Stimulated activated CD4-positive, alpha-beta T cell treated with anti-CD3 and anti-CD28 coated beads, Interleukin-4, amount 100 ng/mL, for 24 hours (primary cell): ENCODE measurements at places on chromosomes 11 and 22.

DNA sequence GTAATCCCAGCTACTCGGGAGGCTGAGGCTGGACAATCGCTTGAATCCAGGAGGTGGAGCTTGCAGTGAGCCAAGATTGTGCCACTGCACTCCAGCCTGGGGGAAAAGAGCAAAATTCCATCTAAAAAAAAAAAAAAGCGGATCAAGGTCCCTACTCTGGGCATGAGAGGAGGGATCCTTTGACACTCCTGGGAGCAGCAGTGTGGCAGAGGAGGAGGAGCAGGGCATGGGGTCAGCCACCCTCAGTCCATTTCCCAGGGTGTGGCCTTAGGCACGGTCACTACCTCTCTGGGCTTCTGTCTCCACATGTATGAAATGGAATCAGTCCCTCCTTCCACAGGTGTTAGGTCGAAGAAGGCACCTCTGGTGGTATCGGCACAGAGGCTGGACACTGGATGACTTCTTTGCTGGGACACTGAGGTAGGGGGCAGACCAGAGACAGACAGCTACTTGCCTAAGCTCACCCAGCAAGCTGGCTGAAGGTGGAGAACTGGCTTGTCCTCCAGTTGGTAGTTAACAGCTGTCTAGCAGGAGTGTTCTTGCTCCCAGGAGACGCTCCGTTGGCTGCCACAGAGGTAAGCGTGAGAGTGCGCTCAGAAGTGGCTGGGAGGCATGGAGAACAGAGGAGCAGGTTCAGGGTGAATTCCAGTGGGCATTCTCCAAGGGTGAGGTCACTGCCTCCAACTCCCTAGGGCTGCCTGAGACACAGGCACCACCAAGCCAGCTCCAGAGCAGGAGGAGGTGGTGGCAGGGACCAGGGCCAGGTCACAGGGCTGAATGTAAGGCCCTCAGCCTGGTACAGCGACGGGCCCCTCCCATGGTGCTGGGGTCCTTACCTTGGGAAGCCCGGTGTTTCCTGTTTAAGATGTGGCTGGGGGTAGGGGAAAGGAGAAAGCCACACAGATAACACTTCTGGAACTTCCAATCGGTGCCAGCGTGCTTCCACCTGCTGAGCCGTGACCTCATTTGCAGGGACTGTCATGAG lies 19.5 kb downstream of the TXN2 start:
- DNase-seq, result no peak

GRCh38 chr11:109765709-109766311 lies 327.4 kb upstream of the ZC3H12C start:
- no peak for DNase-seq

GRCh38 chr11:86790867-86791849 lies 9.2 kb upstream of the PRSS23 start:
- DNase-seq, result no peak

DNA sequence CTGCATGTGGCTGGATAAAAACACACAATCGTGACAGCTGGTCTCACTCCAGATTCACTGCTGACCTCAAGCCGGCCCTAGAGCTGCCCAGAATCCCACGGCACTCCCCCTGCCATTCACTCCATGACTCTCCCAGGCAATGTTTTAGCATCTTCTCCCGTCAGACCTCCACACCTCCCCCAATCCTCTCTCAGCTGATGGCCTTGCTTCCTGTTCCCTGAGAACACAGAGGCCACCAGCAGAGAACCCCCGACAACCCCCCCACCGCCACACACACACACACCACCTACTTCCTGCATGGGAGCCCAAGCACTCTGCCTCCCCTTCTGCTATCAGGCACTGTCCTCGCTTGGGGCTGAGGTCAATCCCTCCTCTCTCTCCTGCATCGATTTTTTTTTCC lies 9.3 kb downstream of the TNKS1BP1 start:
- DNase-seq, result no peak

- DNase-seq, result peak; percentile 47
Measured at GRCh38 chr22:32985899-32986765, 72.0 kb downstream of the SYN3 start.

- no peak for DNase-seq
Measured at GRCh38 chr11:115939731-115940421, 435.7 kb upstream of the CADM1 start.

DNA sequence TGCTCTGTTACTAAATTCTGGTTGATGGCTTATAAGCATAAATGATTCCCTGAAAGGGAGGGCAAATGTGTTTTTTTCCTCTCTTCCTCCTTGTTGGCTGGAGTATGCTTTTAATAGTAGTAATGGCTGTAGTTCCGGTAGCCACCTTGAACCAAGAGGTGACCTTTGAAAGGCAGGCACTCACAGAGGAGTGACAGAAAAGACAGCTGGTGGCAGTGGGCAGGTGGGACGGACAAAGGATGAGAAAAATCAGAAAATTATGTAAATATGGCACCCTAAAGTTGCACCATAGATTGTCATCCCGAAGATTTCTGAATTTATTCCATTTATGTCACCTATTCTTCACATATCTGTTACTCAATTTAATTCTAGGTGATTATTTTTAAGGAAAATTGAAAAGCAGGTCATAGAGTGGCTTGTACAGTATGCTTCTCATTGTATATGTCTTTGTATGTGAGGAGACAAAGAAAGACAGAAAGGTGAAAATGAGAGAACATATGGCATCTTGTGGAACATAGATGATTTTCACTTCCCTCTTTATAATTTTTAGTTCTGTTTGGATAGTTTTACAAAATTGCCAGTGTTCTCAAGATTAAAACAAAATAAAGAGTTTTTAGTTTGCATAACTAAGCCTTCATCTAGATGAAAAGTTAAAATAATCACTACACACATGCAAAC lies 17.0 kb downstream of the CASP12 start:
- no peak for DNase-seq

- no peak for DNase-seq
Measured at GRCh38 chr11:45143494-45143893, 2.9 kb upstream of the PRDM11 start.

- peak; percentile 1 for DNase-seq
Measured at GRCh38 chr11:2584812-2585565, 114.8 kb downstream of the KCNQ1OT1 start.

GRCh38 chr22:42807185-42807584 lies 49.9 kb downstream of the ARFGAP3 start:
- no peak for DNase-seq

DNA sequence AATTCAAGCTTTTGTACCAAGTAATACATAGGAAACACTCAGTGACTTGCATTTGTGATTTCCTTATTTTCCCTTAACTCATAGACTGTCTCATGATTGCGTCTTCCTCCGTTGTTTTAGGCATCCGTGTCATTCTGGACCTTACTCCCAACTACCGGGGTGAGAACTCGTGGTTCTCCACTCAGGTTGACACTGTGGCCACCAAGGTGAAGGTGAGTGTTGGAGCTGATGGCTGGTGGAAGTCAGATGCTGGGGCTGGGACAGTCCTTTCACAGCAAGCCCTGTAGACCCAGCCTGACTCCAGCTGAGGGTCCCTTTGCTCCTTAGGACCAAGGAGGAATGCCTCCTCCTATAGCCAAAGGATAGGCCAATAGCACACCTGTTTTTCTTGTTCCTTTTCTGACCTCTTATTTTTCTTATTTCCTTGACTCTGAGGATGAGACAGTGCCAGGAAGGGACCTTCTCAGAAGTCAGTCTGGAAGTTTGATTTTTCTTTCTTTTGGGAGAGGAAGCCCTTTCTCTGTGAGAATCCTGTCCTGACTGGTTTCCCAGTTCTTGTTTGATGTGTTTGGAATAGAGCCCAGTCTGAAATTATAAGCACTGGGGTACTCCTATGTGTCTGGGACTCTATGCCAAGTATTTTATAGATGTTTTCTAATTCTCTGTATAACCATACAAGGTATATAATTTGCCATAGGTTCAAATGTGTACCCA lies 2.2 kb downstream of the SLC3A2 start:
- DNase-seq, result no peak

GRCh38 chr11:121754598-121754997 lies 301.8 kb upstream of the SORL1-AS1 start:
- DNase-seq, result no peak

GRCh38 chr11:83037877-83038276 lies 33.8 kb downstream of the RAB30 start:
- DNase-seq, result no peak

DNA sequence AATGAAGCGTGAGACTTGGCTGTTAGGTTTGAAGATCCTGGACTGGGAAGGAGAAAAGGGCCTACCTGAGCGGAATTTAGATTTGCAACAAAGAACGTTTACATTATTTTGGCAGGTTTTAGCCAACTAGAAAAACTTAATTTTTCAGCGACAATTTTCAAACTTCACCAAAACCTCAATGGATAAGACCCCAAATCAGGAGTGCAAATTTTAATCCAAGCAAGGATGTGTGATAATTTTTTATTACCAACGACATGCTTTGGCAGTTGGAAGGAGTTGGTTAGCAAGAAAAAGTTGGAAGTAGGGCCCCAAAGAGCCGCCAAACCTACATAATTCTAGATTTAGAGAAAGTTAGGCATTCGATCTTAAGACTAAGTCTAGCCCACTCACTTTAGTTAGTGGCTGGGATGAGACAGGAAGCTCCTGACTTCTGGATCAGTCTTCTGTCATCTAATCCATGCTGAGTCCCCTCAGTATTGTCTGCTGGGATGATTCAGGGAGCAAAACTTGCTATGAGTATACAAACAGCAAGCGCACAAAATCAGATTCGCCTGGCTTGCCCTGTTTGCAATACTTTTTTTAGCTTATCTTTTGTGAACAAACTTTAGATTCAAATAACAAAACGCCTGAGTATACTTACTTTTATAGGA lies 787 bp upstream of the RDX start:
- DNase-seq, result no peak

- DNase-seq, result no peak
Measured at GRCh38 chr11:63845303-63845702, 6.4 kb downstream of the MARK2 start.

DNA sequence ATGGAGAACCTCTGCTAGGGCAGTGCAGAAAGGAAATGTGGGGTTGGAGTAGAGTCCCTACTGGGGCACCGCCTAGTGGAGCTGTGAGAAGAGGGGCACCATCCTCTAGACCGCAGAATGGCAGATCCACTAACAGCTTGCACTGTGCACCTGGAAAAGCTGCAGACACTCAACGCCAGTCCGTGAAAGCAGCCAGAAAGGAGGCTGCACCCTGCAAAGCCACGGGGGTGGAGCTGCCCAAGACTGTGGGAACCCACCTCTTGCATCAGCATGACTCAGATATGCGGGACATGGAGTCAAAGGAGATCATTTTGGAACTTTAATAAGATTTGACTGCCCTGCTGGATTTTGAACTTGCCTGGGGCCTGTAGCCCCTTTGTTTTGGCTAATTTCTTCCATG lies 8.7 kb downstream of the TSKU start:
- no peak for DNase-seq

- no peak for DNase-seq
Measured at GRCh38 chr11:120832481-120833238, 191.2 kb upstream of the TBCEL start.

DNA sequence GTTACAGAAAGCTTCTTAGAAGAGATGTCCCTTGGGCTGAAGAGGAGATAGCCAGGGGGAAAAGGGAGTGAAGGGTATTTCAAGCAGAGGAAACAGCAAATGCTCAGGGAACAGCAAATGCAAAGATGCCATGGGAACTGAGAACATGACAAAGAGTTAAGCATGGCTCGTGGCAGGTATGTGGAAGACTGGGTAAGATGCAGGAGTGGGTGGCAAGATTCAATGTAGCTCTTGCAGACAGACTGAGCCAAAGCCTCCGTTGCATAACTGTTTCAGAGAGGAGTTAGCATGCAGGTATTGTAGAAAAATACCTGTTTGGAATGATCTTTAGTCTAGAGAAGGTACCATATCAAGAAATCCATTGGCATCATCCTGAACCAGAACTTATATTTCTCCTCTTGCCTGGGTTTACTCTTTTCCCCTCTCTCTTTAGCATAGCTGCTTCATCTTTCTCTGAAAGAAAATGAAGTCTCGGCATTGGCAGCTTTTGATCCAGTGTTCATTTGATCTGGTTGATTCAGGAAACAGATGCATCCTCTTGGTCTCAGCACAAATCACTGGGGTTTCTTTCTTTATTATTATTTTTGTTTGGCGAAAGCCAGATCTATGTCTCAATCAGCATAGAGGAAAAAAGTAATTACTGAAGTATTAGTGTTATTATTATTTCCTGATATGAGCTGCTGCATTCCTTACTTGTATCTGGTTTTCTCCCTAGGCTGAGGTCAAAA lies 41.7 kb upstream of the NUP160 start:
- peak; percentile 10 for DNase-seq

DNA sequence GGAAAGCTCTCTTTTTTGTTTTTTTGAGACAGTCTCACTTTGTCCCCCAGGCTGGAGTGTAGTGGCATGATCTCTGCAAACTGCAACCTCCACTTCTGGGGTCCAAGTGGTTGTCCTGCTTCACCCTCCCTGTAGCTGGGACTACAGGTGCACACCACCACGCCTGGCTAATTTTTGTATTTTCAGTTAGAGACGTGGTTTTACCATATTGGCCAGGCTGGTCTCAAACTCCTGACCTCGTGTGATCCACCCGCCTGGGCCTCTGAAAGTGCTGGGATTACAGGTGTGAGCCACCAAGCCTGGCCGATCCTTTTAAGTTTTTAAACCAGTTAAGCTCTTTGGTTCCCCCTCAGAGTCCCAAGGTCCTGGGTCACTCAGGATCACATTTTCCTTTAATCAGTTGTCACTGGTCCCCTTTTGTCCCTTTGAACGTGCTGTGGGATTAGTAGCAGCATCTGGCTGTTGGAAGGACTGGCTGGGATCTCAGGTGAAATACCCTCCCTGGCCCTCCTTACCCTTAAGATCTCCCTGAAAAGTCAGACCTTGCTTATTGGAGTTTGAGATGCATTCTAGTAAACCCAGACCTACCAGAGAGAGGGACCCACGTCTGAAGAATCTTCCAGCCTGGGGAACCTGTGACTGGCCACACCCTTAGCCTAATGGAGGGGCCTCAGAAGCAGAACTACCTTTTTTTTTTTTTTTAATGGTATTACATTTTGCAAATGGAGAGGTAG lies 8.1 kb downstream of the MALAT1 start:
- DNase-seq, result peak; percentile 48

- DNase-seq, result no peak
Measured at GRCh38 chr11:36061471-36061870, 117.6 kb downstream of the LDLRAD3 start.

GRCh38 chr11:120869097-120869496 lies 154.8 kb upstream of the TBCEL start:
- DNase-seq, result no peak

GRCh38 chr11:28559492-28559891 lies 451.3 kb downstream of the METTL15 start:
- DNase-seq, result no peak

DNA sequence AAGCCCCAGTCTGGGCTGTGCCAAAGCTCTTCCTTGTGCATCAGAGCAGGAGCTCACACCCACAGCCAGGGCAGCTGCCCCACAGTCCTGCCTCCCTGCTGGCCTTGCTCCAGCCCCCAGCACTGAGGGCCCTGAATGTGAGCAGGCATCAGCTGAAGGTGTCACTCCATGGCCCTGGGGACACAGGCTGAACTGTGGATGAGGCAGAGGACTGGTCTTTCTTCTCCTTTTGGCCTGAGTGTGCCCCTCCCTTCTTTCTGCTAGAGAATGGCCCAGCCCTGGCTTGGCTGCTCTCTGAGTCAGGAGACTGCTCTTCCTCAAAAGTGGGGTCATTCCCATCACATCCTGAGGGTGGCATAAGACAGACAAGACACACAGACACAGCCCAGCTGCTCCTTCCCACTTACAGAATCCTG lies 16.2 kb downstream of the OTOG start:
- DNase-seq, result no peak

- DNase-seq, result no peak
Measured at GRCh38 chr11:8265681-8266241, 2.1 kb upstream of the LMO1 start.

- no peak for DNase-seq
Measured at GRCh38 chr22:32542677-32543357, 68.2 kb downstream of the FBXO7 start.
